ENCODE measurements at places on chromosomes 6 and 20.

- no peak for DNase-seq
Observed at GRCh38 chr6:139327038-139327437, 35.2 kb upstream of the TXLNB start.

DNA sequence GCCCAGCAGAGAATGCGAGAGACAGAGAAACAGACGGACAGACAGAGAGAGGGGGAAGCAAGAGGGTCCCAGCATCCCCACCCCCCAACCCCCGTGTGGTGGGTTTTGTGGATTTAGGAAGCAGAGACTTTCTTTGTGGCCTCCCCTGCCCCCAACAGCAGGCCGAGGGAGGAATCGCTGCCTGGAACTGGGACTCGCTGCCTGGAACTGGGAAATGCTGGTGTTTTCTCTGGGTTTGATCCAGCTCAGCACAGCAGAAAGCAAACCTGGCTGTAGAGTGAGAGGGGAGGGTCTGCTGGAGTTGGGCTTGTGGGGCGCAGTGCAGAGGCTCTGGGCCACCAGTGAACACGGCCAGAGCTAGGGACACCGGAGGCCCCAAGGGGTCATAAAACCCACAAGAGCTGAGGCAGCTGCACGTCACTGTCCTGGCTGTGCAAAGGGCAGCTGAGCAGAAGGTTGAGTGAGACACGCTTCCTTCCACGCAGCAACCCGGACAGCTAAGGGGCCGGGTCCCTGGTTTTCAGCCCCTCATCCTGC lies 181.8 kb downstream of the TAF4 start:
- no peak for DNase-seq

- peak; percentile 53 for DNase-seq
Observed at GRCh38 chr6:150417899-150418826, 49.4 kb downstream of the IYD start.

GRCh38 chr20:45359406-45360148 lies 3.4 kb upstream of the SYS1 start:
- DNase-seq: no peak

DNA sequence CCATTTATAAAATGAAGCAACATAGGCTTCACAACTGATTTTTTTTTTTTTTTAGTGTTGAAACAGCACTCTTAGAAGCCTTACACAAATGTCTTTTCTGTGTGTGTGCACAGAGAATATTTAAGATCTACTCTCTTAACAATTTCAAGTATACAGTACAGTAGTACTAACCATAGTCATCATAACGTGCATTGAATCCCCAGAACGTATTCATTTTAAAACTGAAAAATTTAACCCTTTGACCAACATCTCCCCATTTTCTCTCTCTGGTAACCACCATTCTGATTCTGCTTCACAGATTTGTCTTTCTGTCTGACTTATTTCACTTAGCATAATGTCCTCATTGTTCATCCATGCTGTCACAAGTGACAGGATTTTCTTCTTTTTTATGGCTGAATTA lies 475.6 kb downstream of the RFPL4B start:
- no peak for DNase-seq

- peak; percentile 51 for DNase-seq
Observed at GRCh38 chr6:31821301-31822035, 6.1 kb upstream of the HSPA1B start.

DNA sequence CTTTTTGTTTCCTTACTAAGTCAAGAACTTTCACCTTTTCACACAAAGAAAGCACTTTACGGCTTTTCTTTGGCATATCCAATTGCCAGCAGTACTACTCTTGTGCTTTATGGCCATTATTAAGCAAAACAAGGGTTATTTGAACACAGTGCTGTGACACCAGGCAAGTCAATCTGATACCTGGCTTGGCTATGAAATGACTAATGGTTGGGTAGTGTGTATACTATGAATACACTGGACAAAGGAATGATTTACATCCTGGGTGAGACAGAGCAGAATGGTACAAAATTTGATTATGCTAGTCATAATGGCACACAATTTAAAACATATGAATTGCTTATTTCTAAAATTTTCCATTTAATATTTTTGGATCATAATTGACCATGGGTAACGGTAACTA lies 22.1 kb upstream of the ADGRF1 start:
- no peak for DNase-seq

- no peak for DNase-seq
Observed at GRCh38 chr6:129605967-129606366, 104.0 kb downstream of the ARHGAP18 start.

- DNase-seq: no peak
Observed at GRCh38 chr6:10695086-10695657, 400 bp downstream of the PAK1IP1 start.

- DNase-seq: no peak
Observed at GRCh38 chr6:87538510-87539260, 51.1 kb downstream of the RARS2 start.

- DNase-seq: no peak
Observed at GRCh38 chr20:38193586-38194105, 28.6 kb upstream of the TGM2 start.

- DNase-seq: no peak
Observed at GRCh38 chr20:53834062-53834442, 236.3 kb downstream of the BCAS1 start.

GRCh38 chr6:145026267-145026679 lies 709.0 kb downstream of the EPM2A start:
- DNase-seq: no peak

DNA sequence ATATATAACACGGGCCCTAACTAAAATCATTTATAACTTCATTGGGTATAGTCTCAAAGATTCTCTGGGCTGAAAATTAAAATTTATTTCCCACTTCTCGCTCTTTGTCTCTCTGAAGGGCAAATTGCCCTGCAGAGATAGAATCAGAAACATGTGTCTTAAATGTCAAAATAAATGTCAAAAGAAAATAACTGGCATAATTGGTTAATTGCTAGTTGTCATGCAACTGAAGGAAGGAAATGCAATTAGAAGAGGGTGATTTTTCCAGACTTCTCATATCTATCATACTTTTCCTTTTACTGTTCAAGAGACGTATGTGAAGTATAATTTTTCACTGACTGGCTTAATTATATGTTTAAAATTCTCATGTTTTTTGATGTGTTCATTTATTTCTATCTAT lies 80.3 kb upstream of the HMGCLL1 start:
- DNase-seq: no peak

- no peak for DNase-seq
Observed at GRCh38 chr6:17013701-17014100, 88.1 kb upstream of the STMND1 start.

DNA sequence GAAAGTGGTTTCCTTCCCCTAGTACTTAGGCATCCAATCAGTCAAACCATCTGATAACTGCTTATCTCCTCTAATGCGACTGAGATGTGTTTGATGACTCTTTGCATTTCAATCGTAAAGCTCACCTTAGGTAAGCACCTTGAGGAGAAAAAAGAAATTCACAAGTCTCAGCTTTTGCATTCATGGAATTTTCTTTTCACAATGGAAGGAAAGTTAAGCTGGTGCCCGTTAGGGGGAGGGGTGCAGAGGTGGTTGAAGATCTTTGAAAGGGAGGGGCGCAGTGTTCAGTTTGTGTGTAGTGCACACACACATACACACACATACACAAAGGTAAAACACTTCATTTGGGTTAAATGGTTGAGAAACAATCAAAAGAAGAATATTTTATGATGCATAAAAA lies 87.1 kb upstream of the SALL4 start:
- no peak for DNase-seq

- no peak for DNase-seq
Observed at GRCh38 chr6:155155787-155156447, 107.9 kb upstream of the CLDN20 start.

DNA sequence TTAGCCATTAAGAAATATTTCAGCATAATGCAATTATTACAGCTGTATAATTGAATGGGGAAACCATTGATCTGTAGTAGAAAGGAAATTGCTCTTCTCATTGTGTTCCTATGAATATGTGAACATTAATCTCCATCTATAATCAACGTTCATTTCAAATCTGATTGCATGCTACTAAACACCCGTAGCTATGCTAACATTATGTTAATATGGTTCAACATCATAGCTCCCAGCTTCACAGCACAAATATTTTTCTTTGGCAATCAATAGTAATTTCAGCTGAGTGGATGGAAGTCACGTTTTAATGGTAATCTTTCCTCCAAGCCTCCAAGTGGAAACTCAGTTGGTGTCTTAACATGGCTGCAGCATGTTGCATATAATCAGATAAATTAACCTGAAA lies 454.4 kb downstream of the MAFB start:
- no peak for DNase-seq

GRCh38 chr20:137668-138490 lies 4.5 kb upstream of the DEFB126 start:
- DNase-seq: no peak

DNA sequence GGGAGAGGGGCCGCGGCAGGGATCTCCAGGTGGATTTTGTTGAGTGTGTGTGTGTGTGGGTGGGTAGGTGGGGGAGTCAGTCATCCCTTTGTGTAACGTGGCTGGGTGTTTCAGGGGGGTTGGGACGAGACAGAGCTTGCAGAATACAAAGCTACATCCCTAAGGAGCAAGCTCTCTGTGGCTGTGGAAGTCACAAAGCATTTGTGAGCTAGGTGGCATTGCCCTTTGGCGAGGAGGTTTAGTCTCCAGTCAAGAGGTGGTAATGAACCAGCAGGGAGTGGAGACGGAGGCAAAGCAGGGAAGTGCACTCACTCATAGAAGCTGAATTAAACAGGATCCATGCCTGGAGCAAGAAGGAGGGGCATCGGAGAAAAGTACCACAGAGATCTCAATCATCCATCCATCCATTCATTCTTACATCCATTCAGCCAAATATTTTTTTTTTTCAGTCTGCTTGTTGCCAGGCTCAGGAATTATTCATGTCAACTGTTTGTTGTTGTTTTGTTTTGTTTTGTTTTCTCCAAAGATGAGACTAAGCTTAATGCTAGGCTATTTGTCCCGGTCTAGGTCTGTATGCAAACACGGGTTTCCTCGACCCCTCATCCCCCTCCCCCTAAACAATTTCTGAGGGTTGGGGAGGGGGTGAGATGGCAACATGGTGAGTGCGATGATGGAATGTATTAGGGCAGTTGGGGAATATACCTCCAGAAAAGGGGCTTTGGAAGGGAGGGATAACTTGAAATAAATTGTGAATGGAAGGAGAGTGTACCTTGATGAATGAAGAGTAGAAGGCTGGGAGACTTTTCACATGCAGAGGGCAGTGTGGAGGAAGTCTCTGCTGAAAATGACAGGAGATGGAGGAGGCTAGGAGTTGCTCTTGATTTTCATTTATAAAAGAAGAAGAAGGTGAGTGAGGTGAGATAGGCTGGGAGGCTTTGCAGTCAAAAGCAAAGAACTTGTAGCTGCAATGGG lies 1.0 kb downstream of the HCRTR2 start:
- DNase-seq: no peak

DNA sequence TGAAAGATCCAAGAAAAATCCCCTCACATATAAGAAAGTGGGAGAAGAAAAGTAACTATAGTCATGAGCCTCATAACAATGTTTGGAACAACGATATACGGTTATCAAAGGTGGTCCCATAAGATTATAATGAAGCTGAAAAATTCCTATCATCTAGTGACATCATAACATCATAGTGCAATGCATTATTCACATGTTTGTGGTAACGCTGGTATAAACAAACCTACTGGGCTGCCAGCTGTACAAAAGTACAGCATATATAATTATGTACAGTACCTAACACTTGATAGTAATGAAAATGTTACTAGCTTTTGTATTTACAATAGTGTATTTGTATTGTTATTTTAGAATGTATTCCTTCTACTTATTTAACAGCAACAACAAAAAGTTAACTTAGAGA lies 240.7 kb downstream of the RNGTT start:
- no peak for DNase-seq

DNA sequence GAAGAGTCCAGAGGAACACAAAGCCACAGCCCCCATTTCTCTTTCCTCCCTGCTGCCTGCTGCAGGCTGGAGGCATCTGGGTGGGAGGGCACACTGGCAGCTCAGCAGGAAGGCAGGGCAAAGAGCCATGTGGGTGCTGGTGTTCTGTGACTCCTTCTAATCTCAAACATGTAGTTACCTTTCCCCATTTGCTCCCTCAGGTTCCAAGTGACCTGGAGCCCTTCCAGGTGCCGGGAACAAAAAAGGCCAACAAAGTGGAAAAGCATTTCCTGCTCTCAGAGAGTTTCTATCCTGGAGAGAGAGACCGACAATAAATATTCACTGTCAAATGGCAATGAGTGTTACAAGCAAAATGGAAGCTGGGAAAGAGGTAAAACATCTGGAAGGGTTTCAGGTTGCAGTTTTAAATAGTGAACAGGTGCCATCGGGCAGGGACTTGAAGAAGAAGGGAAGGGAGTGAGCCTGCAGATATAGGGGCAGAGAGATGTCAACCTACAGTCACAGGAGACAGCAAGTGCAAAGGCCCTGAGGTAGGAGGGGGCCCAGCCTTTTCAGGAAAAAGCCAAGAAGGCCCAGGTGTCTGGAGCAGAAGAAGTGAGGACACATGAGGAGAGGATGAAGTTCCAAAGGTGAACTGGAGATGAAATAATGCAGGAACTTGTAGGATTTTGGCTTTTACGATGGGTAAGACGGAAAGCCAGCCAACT lies 43.6 kb upstream of the IYD start:
- no peak for DNase-seq

DNA sequence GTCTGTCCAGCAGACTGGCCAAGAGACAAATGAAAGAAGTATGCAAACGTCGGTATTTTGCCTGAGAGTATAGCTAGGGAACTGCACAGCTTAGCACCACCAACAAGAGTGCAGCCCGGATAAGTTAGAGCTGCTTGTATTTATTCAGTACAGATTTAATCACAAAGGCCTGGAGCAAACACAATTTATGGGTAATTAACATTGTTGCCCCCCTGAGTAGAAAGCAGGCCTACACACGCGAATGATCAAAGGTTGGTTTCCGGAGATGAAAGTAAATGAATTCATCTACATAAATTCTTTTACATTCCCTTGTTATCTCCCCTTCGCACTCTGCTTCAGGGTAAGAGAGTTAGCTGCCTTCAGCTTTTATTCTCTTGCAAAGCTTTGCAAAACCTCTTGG lies 24.7 kb upstream of the CRISP1 start:
- DNase-seq: no peak

DNA sequence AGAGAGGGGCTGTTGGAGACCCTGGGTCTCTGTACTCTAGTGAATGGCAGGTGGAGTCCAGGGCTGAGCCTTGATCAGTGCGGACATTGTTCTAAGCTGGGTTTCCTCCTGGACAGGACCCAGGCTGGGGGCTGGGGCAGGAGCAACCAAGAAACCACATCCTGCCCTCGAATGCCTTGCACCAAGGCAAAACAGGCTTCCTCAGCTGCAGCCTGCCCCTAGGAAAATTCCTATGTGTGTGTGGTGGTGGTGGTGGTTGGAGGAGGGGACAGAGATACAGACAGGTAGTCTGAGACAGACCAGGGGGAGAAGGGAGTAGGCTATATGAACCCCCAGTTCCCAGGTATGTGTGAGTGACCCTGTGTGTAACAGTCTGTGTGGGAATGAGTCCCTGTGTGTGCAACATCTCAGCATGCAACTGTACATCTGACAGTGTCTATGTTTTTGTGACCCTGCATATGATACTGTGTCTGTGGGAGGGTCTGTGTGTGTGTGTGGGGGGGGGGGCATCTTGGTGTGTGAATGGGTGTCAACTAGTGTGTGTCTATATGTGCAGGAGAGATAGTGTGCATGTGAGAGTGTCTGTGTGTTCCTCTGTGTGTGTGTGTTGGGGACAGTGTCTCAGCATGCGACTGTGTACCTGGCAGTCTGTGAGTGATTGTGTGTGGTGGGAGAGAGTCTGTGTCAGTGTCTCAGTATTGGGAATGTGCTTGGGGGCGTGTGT lies 3.0 kb downstream of the GLP1R start:
- no peak for DNase-seq
